ENCODE measurements at places on chromosomes 11 and 22. TPM values are rescaled to one million over a fixed set of nuclear protein-coding genes. Genes with fewer than 3 reads are reported as not detected.

GRCh38 chr11:57094181-57094935 lies 87.4 kb upstream of the LRRC55 start:
- no peak overlapping the region for H3K4me3 ChIP-seq
- H3K27ac ChIP-seq = no peak overlapping the region
- no peaks in the 10 kb centered on the region for H3K4me1 ChIP-seq
- H3K36me3 ChIP-seq = no peaks in the 10 kb centered on the region

DNA sequence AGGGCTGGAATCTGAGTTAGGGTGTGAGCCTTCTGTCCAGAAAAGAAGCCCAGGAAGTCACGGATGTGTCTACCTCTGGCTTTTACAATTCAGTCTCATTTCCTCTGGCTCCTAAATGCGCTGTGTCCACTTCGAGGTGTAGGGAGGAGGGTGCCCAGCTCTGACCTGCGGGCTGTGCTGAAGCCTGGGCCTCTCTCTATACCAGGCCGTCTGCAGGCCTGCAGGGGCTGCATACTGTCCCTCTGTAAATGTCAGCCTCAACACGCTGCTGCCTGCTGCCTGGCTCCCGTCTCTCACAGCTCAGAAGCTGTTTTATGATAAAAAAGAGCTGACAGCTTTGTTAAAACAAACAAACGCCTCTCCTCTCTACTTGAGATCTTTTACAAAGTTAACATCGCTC lies 14.5 kb downstream of the ARVCF start:
- no peak for DNase-seq
- H3K36me3 ChIP-seq = no peaks in the 10 kb centered on the region
- H3K4me1 ChIP-seq = no peaks in the 10 kb centered on the region
- H3K4me3 ChIP-seq = no peak overlapping the region
- no peak overlapping the region for H3K27ac ChIP-seq
- no peaks in the 10 kb centered on the region for H3K27me3 ChIP-seq

- H3K4me3 ChIP-seq = no peak overlapping the region
- DNase-seq = no peak
- peaks cover 20% of the 10 kb centered on the region for H3K4me1 ChIP-seq
- no peak overlapping the region for H3K27ac ChIP-seq
- H3K36me3 ChIP-seq = no peaks in the 10 kb centered on the region
Observed at GRCh38 chr11:19982774-19983495, 177.3 kb downstream of the DBX1 start.

- no peak overlapping the region for H3K4me3 ChIP-seq
- H3K36me3 ChIP-seq = no peaks in the 10 kb centered on the region
- H3K4me1 ChIP-seq = no peaks in the 10 kb centered on the region
- no peak overlapping the region for H3K27ac ChIP-seq
- DNase-seq = no peak
- H3K27me3 ChIP-seq = no peaks in the 10 kb centered on the region
Observed at GRCh38 chr11:130636722-130637464, 188.4 kb downstream of the ADAMTS15 start.

DNA sequence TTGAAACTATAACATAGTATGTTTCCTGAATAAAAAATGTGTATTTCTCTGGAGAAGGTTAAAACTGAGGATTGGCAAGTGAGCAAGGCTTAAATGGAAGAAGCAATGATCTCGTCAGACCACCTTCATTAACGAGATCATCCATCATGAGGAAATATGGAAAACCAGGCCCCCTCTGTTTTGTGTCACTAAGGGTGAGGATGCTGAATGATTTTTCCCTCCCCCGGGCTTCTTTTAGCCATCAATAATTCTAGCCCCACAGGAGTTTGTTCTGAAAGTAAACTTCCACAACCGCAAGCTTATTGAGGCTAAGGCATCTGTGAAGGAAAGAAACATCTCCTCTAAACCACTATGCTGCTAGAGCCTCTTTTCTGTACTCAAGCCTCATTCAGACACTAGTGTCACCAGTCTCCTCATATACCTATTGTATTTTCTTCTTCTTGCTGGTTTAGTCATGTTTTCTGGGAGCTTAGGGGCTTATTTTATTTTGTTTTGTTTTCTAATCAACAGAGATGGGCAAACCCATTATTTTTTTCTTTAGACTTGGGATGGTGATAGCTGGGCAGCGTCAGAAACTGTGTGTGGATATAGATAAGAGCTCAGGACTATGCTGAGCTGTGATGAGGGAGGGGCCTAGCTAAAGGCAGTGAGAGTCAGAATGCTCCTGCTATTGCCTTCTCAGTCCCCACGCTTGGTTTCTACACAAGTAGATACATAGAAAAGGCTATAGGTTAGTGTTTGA lies 5.8 kb upstream of the HBE1 start:
- DNase-seq = no peak
- H3K27ac ChIP-seq = no peak overlapping the region
- H3K4me3 ChIP-seq = no peak overlapping the region

DNA sequence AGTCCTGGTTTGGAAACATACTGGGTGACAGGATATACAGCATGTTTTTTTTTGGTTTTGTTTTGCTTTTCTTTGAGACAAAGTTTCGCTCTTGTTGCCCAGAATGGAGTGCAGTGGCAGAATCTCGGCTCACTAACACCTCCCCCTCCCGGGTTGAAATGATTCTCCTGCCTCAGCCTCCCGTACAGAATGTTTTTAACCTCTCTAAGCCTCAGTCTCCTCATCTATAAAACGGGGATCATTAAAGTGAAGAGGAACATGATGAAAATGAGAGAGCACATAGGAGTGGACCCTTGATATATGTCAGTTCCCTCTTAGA lies 28.1 kb upstream of the SCARF2 start:
- H3K27me3 ChIP-seq = no peaks in the 10 kb centered on the region
- no peaks in the 10 kb centered on the region for H3K36me3 ChIP-seq
- peaks cover 8% of the 10 kb centered on the region for H3K4me1 ChIP-seq
- H3K27ac ChIP-seq = no peak overlapping the region
- DNase-seq = no peak

- H3K4me3 ChIP-seq = no peak overlapping the region
- H3K36me3 ChIP-seq = no peaks in the 10 kb centered on the region
- peak; percentile 4 for DNase-seq
- H3K27ac ChIP-seq = no peak overlapping the region
- H3K4me1 ChIP-seq = no peaks in the 10 kb centered on the region
Observed at GRCh38 chr11:17594686-17595192, 47.7 kb downstream of the OTOG start.

DNA sequence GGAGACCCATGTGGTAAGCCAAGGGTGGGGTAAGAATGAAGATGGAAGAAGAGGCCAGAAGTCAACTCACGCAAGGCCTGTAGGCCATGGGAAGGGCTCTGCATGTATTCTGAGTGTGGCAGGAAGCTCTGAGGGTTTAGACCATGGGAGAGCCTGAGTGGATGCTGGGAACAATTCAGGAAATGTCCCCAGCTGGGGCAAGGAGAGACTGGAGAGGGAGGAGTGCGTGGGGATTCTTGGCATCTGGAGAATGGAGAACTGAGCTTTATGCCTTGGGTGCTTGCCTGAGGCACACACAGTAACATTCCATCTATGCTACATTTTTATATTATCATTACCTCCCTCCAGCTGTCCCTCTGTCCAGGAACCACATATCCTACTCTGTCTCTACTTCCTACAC lies 50.4 kb upstream of the CD82 start:
- no peak overlapping the region for H3K27ac ChIP-seq
- H3K4me1 ChIP-seq = no peaks in the 10 kb centered on the region
- no peaks in the 10 kb centered on the region for H3K36me3 ChIP-seq
- no peak for DNase-seq
- H3K27me3 ChIP-seq = no peaks in the 10 kb centered on the region

- H3K4me1 ChIP-seq = peaks cover 8% of the 10 kb centered on the region
- no peak overlapping the region for H3K4me3 ChIP-seq
- H3K27me3 ChIP-seq = no peaks in the 10 kb centered on the region
- no peak for DNase-seq
Observed at GRCh38 chr11:65355776-65356393, 1.3 kb downstream of the TIGD3 start.

GRCh38 chr11:1547467-1548098 lies 24.5 kb downstream of the DUSP8 start:
- DNase-seq = peak; percentile 54
- peaks cover 5% of the 10 kb centered on the region for H3K4me1 ChIP-seq
- H3K36me3 ChIP-seq = no peaks in the 10 kb centered on the region
- H3K27me3 ChIP-seq = no peaks in the 10 kb centered on the region

- no peaks in the 10 kb centered on the region for H3K4me1 ChIP-seq
- no peaks in the 10 kb centered on the region for H3K27me3 ChIP-seq
- H3K27ac ChIP-seq = no peak overlapping the region
- no peak for DNase-seq
- H3K36me3 ChIP-seq = no peaks in the 10 kb centered on the region
- no peak overlapping the region for H3K4me3 ChIP-seq
Observed at GRCh38 chr11:32701616-32702015, 92.8 kb downstream of the CCDC73 start.

GRCh38 chr22:32175683-32176644 lies 16.9 kb upstream of the C22orf42 start:
- H3K27ac ChIP-seq = no peak overlapping the region
- no peaks in the 10 kb centered on the region for H3K27me3 ChIP-seq
- H3K4me3 ChIP-seq = no peak overlapping the region
- H3K36me3 ChIP-seq = no peaks in the 10 kb centered on the region

DNA sequence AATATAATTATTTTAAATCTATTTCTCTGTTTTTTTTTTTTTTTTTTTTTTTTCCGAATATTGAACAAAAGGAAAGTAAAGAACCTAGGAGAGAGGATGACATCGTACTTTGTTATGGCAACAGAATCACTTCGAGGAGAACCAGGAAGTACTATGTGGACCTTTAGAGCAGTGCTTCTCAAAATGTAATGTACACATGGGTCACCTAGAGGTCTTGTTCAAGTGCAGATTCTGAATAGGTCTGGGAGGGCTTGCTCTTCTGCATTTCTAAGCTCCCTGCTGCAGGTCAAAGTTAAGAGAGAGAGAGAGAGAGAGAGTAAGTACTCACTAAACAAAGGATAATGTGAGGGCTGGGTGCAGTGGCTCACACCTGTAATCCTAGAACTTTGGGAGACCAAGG lies 419.5 kb upstream of the TENM4 start:
- no peak for DNase-seq
- H3K27ac ChIP-seq = no peak overlapping the region
- H3K36me3 ChIP-seq = no peaks in the 10 kb centered on the region
- no peaks in the 10 kb centered on the region for H3K4me1 ChIP-seq
- no peak overlapping the region for H3K4me3 ChIP-seq
- H3K27me3 ChIP-seq = no peaks in the 10 kb centered on the region

- H3K4me3 ChIP-seq = no peak overlapping the region
- no peak overlapping the region for H3K27ac ChIP-seq
- DNase-seq = no peak
- H3K36me3 ChIP-seq = no peaks in the 10 kb centered on the region
- H3K4me1 ChIP-seq = no peaks in the 10 kb centered on the region
Observed at GRCh38 chr11:122773781-122774266, 64.5 kb upstream of the CRTAM start.

- no peak for DNase-seq
- peak overlapping the region; percentile 82 for H3K4me3 ChIP-seq
- peaks cover 15% of the 10 kb centered on the region for H3K4me1 ChIP-seq
- H3K27ac ChIP-seq = peak overlapping the region; percentile 68
- no peaks in the 10 kb centered on the region for H3K27me3 ChIP-seq
Observed at GRCh38 chr22:49826603-49827270, 936 bp downstream of the BRD1 start.

The PRODH gene
- total RNA-seq = 0.66 TPM

The KCNQ1 gene
- total RNA-seq = 59.1 TPM

The FGF19 gene
- not detected for total RNA-seq

The TIMP3 gene
- total RNA-seq = 46.0 TPM

The MMP27 gene
- 0.09 TPM for total RNA-seq

The PHLDA2 gene
- total RNA-seq = 4.6 TPM

The KCNJ4 gene
- total RNA-seq = not detected

The CCDC73 gene
- total RNA-seq = not detected
